Panc1 (cell line): ENCODE measurements at places on chromosomes 2 and 18. TPM values are rescaled to one million over a fixed set of nuclear protein-coding genes. Genes with fewer than 3 reads are reported as not detected.

GRCh38 chr2:14716319-14716718, 83.8 kb downstream of the LRATD1 start:
- DNase-seq: no peak

DNA sequence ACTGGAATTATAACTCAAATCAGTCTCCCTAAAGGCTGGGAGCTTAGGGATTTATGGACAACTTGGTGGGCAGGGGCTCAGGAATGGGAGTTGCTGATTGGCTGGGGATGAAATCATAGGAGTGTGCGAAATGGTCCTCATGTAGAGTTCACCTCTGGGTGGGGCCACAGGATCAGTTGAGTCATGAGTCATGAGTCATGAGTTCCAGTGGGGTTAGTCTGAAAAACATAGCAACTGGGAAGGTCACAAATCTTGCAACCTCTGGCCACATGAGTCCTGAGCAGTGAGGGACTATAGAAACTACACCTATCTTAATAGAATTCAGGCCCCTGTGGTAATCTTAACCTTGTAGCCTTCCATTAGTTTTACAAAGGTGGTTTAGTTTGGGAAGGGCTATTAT, 383.3 kb downstream of the RBM43 start:
- DNase-seq: peak; percentile 30

DNA sequence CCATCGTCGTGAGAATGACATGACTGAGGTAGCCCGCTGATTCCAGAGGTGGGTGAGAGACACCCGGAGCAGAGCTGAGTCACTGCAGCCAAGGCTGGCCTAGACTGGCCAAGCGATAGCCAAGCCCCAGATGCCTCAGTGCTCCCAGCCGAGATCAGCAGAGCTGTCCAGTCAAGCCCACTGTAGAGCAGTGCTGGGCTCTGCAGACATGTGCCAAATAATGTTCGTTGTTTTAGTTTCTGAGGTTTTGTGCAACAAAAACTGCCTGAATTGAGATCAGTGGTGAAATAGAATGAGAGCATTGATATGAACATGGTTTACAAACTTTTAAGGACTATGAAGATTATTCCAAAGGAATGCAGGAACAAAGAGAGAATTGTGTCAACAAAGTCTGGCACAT, 42.1 kb downstream of the INSIG2 start:
- DNase-seq: no peak

DNA sequence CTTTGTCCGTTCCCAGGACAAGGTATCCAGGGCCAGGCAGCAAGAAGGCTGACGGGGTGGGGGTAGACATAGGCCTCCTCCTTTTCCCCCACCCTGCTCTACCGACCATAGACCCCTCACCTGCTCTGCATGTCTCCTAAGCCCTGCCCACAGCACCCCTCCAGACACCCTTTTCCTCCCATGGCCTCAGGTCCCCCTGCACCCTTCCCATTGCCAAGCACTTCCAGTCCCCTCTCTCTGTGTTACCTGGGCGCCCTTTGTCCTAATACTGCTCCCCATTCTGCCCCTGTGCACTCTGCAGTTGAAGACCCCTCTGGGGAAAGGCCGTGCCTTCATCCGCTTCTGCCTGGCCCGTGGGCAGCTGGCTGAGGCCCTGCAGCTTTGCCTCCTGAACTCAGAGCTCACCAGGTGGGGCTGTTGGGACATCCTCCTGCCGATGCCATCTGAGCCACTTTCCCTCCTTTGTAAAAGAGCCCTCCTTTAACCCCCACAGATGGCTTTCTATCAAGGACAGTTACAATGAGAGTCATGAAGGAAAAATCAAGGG, 3.5 kb downstream of the RUFY4 start:
- no peak for DNase-seq

GRCh38 chr2:123528996-123529707, 495.9 kb upstream of the CNTNAP5 start:
- no peak for DNase-seq

DNA sequence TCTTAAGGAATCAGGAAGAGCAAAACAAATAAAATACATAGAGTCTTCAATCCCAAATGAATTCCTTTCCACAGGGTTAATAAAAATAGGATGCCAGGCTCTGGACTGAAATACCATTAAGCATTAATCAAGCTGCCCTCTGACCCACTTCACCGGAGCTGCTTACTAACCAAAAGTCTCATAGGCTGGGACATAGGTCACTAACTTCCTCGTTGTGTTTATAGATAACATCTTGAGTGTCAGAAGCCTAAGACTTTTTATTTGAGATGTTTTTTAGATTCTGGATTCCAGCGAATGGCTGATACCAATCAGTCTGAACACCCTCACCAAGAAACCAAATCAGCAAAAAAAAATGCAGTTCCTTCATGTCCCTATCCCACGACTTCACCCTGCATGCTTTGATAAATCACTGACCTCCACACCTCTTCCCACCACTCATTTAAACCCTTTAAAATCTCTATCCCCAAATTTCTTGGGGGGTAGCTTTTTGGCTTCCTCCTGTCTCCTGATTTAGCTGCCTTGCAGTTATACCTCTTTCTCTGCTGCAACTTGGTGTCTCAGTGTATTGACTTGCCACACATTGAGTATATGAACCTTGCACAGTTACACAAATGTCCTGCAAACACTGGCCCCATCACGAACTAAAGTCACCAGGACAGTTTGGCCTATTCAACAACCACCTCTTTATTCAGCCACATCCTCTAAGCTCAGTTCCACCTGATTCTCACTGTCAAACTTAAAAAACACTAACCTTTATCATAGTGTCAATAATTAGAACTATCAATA, 399.3 kb downstream of the METTL4 start:
- DNase-seq: no peak

- DNase-seq: no peak
Observed at GRCh38 chr18:24214913-24215312, 76.1 kb downstream of the CABYR start.

GRCh38 chr18:25669741-25670140, 317.8 kb upstream of the ZNF521 start:
- DNase-seq: no peak

GRCh38 chr2:63651861-63652651, 63.3 kb downstream of the MDH1 start:
- DNase-seq: no peak

DNA sequence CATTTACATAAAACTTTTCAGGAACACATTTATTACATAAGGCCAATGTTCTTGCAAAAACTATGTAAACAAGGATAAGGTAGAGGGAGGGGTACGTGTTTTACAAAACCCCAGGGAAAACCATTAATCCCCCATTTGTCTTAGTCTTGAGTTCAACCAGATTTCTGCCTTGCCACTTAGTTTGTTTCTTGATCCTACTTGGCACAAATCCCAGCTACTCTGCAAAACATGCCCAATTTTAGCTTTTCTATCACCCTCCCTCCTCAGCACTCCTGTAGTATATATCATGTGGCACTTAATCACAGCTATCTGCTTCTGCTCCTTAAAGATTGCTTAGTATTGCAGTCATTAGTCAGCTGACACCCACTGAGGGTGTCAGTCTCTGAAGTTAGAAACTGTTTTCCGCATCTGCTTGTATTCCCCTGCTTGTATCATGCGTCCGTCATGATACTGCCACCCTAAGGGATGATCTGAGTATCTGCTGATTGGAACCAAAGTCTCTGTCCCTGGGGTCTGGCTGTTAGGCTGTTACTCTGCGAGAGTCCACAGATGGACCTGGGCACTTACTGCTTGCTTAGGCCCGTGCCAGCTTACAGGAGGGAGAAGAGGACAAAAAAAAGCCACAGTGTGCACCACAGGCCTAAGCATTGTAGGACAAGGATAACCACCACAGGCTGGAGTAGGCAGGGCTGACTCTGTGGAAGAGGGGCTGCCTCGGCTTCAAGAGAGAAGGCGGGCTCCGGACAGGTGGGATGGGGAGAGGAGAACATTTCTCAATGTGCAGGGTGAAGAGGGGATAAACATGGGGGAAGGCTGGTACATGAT, 82.2 kb downstream of the EPAS1 start:
- DNase-seq: no peak

GRCh38 chr2:219273937-219274336, 5.2 kb upstream of the DNAJB2 start:
- no peak for DNase-seq

- DNase-seq: no peak
Observed at GRCh38 chr18:63140997-63141777, 178.4 kb downstream of the BCL2 start.

GRCh38 chr18:24846138-24846537, 385.7 kb downstream of the HRH4 start:
- DNase-seq: no peak

- no peak for DNase-seq
Observed at GRCh38 chr18:27171993-27172392, 13.1 kb downstream of the CHST9 start.

- peak; percentile 92 for DNase-seq
Observed at GRCh38 chr2:179106676-179107428, 56.9 kb upstream of the CCDC141 start.

DNA sequence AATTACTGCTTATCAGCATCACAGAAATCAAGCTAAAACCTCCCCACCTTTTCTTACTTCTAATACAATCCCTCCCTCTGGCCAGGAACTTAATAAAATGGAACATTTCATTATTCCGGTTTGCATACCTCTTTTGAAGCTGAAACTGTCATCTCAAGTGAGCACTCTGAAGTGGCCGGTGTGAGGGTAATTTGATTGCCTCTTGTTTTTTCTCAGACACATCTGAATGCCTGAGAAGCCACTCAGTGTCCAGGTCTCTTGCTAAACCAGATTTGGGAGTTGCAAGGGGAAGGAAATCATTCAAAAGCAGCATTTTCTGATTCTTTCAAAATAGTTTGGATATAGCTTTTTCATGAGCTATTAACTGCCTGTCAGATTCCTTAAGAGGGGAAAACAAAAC, 190.3 kb downstream of the C1D start:
- no peak for DNase-seq

DNA sequence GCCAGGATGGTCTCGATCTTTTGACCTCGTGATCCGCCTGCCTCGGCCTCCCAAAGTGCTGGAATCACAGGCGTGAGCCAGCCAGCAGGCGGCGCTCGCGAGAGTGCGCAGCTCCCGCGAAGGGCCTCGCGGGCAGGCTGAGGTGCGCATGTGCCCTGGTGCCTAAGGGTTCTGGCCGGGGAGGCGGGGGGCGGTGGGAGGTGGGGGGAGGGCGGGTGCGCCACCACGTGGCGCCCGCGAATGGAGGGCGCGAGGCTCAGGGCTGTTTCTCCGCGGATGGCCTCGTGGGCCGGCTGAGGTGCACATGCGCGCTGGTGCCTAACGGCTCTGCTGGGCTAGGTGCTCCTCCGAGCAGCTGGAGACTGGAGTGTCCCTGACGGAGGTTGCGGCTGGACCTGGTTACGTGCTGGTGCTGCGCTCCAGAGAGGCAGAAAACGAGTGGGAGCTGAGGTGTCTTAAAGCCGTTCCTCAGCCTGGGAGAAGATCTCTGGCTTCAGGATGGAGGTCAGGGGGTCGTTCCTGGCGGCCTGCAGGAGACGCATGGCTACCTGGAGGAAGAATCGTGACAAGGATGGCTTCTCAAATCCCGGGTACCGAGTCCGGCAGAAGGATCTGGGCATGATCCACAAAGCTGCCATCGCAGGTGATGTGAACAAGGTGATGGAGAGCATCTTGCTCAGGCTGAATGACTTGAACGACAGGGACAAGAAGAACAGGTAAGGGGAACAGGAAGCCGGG, at the start of gene ANKRD62:
TSS of gene ANKRD62 (plus strand) at position 324 of the 738 bp plus-strand sequence. CDS start at position 499, 175 bp downstream.
- DNase-seq: no peak

The TUBB6 gene
- 125 TPM for total RNA-seq

The TLX2 gene
- not detected for total RNA-seq

The SMIM21 gene
- total RNA-seq: not detected

The ST8SIA3 gene
- total RNA-seq: not detected

The BMP10 gene
- not detected for total RNA-seq

The ORC2 gene
- total RNA-seq: 41.8 TPM

The RSAD2 gene
- 0.44 TPM for total RNA-seq

The RGPD3 gene
- total RNA-seq: 0.31 TPM

The NT5C1B gene
- not detected for total RNA-seq

The SERPINB7 gene
- not detected for total RNA-seq
